ENCODE measurements at places on chromosomes 7 and 10. TPM values are rescaled to one million over a fixed set of nuclear protein-coding genes. Genes with fewer than 3 reads are reported as not detected.

Gene HYAL4
- not detected for total RNA-seq

Gene WEE2
- total RNA-seq = not detected

Gene CYP2W1
- not detected for total RNA-seq

Gene ASB10
- total RNA-seq = not detected

Gene CYREN
- 35.5 TPM for total RNA-seq

Gene TMEM130
- total RNA-seq = 1.1 TPM

Gene NACAD
- 0.72 TPM for total RNA-seq

Gene TDRD1
- total RNA-seq = 0.59 TPM

Gene ASB15
- not detected for total RNA-seq

Gene GIMAP6
- 0.36 TPM for total RNA-seq

Gene CALHM1
- not detected for total RNA-seq

Gene ANKRD61
- total RNA-seq = not detected

Gene ANKRD1
- 27.7 TPM for total RNA-seq

Gene AKR1C4
- total RNA-seq = not detected

Gene TFEC
- under 0.01 TPM for total RNA-seq

Gene MACC1
- total RNA-seq = 0.36 TPM

Gene MMP21
- total RNA-seq = not detected

Gene COL17A1
- under 0.01 TPM for total RNA-seq

Gene SSC4D
- 0.88 TPM for total RNA-seq

Gene FLNC
- total RNA-seq = 93.7 TPM

Gene HPSE2
- total RNA-seq = not detected

Gene CTAGE8
- 2.4 TPM for total RNA-seq

Gene NUDT1
- total RNA-seq = 18.5 TPM

Gene PDCD4
- 73.8 TPM for total RNA-seq

Gene CFAP69
- 5.4 TPM for total RNA-seq

Gene SH2D4B
- total RNA-seq = not detected

Gene TAS2R5
- 1.8 TPM for total RNA-seq

Gene CHST3
- total RNA-seq = 43.1 TPM

Gene TWIST1
- 101 TPM for total RNA-seq

Gene ADAM12
- 361 TPM for total RNA-seq

Gene HGF
- total RNA-seq = 41.3 TPM

Gene OR2A12
- total RNA-seq = not detected

Gene ZNF212
- total RNA-seq = 9.0 TPM

Gene PAPOLB
- under 0.01 TPM for total RNA-seq

Gene FAM25G
- not detected for total RNA-seq

Gene C10orf67
- total RNA-seq = not detected

Gene PVRIG
- total RNA-seq = not detected

Gene ACSM6
- not detected for total RNA-seq

Gene NT5C2
- total RNA-seq = 94.1 TPM

Gene FAM241B
- total RNA-seq = not detected

Gene SPDYE2
- not detected for total RNA-seq

Gene NODAL
- total RNA-seq = not detected

Gene ITIH2
- not detected for total RNA-seq

Gene CTAGE6
- 0.36 TPM for total RNA-seq

Gene CRHR2
- not detected for total RNA-seq

Gene RPEL1
- total RNA-seq = 0.29 TPM

Gene SOSTDC1
- total RNA-seq = under 0.01 TPM

Gene HKDC1
- 2.9 TPM for total RNA-seq

Gene HOXA3
- 4.0 TPM for total RNA-seq

Gene EN2
- total RNA-seq = under 0.01 TPM

All from osteoblast (primary cell).